Aorta (tissue), 5 donors: ENCODE measurements at places on chromosomes 6 and 20. TPM values are rescaled to one million over a fixed set of nuclear protein-coding genes. Genes with fewer than 3 reads are reported as not detected.

Gene BEND6
- 3.1 TPM for total RNA-seq

Gene FBXO9
- 112 TPM for total RNA-seq

Gene MRPL14
- total RNA-seq: 24.9 TPM

Gene RIN2
- total RNA-seq: 67.0 TPM

DNA sequence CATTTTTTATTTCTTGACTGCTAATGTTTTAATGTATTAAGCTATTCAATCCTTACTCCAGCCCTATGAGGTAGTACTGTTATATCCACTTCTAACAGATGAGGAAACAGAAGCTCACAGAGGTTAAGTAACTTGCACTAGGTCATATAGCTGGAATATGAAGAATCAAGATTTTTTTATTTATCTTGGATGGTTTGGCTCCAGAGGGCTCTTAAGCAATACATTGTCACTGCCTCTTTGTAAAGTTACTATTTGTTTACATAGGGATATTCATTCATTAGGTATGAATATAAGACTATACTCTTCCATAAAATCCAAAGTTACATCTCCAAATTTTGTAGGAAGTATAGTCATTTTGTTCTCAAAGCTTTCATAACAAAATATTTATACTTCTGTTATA is 113.8 kb downstream of the LAMP5 start:
- no peak overlapping the region for H3K4me3 ChIP-seq
- no peaks in the 10 kb centered on the region for H3K27me3 ChIP-seq
- H3K36me3 ChIP-seq: no peaks in the 10 kb centered on the region
